A549 treated with dexamethasone at 1 μM for 4 hours (cell line): ENCODE measurements at places on chromosomes 5 and 9. TPM values are rescaled to one million over a fixed set of nuclear protein-coding genes. Genes with fewer than 3 reads are reported as not detected.

CAVIN4 gene
- total RNA-seq: 0.26 to 0.47 TPM (median 0.39 TPM) in 5 replicates

IL17B gene
- not detected in 5 replicates for total RNA-seq

RASEF gene
- total RNA-seq: 5.1 to 8.3 TPM (median 7.3 TPM) in 5 replicates

ADAM19 gene
- total RNA-seq: 9.6 to 13.8 TPM (median 12.4 TPM) in 5 replicates

PROP1 gene
- 0.07 to 0.19 TPM (median 0.15 TPM) in 5 replicates for total RNA-seq

S1PR3 gene
- 73.1 to 110 TPM (median 103 TPM) in 5 replicates for total RNA-seq

RAB3C gene
- not detected in 5 replicates for total RNA-seq

GPR150 gene
- 0.06 to 0.20 TPM (median 0.13 TPM) in 5 replicates for total RNA-seq

PCDHAC1 gene
- total RNA-seq: 1.5 to 2.7 TPM (median 2.2 TPM) in 5 replicates

LURAP1L gene
- total RNA-seq: 22.6 to 29.2 TPM (median 27.1 TPM) in 5 replicates

FOXD4L4 gene
- 0.04 to 0.07 TPM (median 0.05 TPM) in 3 of 5 replicates, not detected in the others for total RNA-seq

SDHA gene
- total RNA-seq: 99.0 to 127 TPM (median 123 TPM) in 5 replicates

SLC6A19 gene
- 0.32 to 0.66 TPM (median 0.64 TPM) in 5 replicates for total RNA-seq

ZDHHC11 gene
- 7.8 to 22.3 TPM (median 15.6 TPM) in 5 replicates for total RNA-seq

F2RL1 gene
- 204 to 250 TPM (median 224 TPM) in 5 replicates for total RNA-seq

EPB41L4B gene
- 24.6 to 33.9 TPM (median 32.2 TPM) in 5 replicates for total RNA-seq

NFIB gene
- total RNA-seq: 8.5 to 17.8 TPM (median 13.8 TPM) in 5 replicates

SAXO1 gene
- 0.04 TPM in 1 of 5 replicates, not detected in the others for total RNA-seq

AGTPBP1 gene
- total RNA-seq: 8.3 to 11.6 TPM (median 9.7 TPM) in 5 replicates

CREBRF gene
- 1.5 to 3.5 TPM (median 3.1 TPM) in 5 replicates for total RNA-seq

SLC25A2 gene
- not detected in 5 replicates for total RNA-seq

ABLIM3 gene
- total RNA-seq: 16.8 to 25.1 TPM (median 21.0 TPM) in 5 replicates

PDCD1LG2 gene
- total RNA-seq: 0.08 to 0.25 TPM (median 0.18 TPM) in 5 replicates

ZNF618 gene
- 7.2 to 12.5 TPM (median 12.1 TPM) in 5 replicates for total RNA-seq

LCN15 gene
- total RNA-seq: 0.09 TPM in 2 of 5 replicates, not detected in the others

CLIC3 gene
- 3.3 to 6.7 TPM (median 5.0 TPM) in 5 replicates for total RNA-seq

DIPK1B gene
- total RNA-seq: 6.2 to 8.5 TPM (median 7.3 TPM) in 5 replicates

CDKN2B-AS1 gene
- total RNA-seq: not detected in 5 replicates

PTPDC1 gene
- total RNA-seq: 3.0 to 4.7 TPM (median 4.2 TPM) in 5 replicates

BHMT2 gene
- not detected in 5 replicates for total RNA-seq

FOXE1 gene
- 2.3 to 3.7 TPM (median 3.5 TPM) in 5 replicates for total RNA-seq

AUH gene
- total RNA-seq: 7.7 to 10.4 TPM (median 9.0 TPM) in 5 replicates
